ENCODE measurements at places on chromosomes 1 and 21. TPM values are rescaled to one million over a fixed set of nuclear protein-coding genes. Genes with fewer than 3 reads are reported as not detected.

DNA sequence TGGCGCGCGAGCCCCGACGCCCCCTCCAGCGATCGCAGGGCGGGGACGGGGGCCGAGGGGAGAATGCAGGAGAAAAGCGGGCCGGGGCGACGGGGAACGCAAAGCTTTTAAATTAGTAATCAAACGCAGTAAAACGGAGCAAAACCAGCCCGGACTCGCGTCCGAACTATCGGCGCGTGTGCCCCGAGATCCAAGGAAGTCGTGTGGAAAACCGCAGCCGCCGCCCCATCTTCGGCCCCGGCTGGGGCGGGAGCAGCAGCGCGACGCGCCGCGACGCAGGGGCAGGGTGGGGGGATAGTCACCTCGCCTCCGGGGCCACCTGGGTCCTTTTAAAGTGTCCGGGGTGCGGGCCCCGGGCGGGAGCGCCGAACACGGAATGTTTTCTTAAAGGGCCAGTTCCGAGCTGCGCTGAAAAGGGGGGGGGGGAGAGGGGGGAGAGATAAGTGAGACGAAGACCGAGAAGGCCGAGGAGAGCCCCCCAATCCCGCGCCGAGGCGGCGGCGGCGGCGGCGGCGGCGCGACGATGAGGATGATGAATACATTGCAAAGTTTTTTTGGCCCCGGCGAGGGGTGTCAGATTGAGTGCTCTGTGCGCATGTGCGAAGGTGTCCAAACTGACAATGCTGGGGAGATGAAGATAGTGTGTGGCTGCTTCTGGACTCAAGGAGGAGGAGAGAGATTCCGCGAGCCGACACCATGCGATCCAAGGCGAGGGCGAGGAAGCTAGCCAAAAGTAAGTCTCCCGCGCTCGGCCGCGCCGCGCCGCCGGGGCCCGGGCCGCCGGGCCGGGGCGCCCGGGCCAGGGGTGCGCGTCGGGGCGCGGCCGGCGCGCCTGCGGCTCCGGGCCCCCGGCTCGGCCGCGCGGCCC, at the start of gene PRDM16:
Gene PRDM16 (plus strand): TSS at position 640 of the 868 bp plus-strand sequence. CDS start 57 bp downstream, at position 697.
- H3K36me3 ChIP-seq: no peaks in the 10 kb centered on the region
- H3K4me1 ChIP-seq: peaks cover 67% of the 10 kb centered on the region

DNA sequence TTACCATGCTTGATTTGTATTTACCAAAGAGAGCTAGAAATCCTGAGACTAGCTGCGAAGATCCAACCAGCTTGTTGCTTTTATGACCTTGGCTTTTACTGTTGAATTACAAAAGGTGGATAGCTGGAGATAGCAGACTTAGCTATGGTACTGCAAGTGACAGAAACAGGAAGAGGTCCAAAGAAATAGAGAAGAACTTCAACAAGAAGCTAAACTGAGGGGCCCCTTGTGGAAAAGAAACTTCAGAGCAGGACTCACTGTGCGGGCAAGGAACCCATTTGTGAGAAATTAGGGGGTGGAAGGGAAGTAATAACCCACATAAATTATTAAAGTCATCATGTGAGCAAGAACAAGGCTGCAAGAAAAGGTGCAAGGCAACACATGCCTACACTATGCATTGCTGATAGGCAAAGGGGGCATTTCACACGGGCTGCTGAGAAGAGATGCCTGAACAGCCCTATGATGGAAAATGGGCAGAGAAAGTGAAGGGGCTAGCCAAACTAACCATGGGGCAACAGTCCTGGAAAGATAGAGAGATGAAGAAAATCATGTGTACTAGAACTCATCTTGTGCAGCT, 116.6 kb upstream of the PRDX6 start:
- no peak overlapping the region for H3K4me3 ChIP-seq
- no peaks in the 10 kb centered on the region for H3K4me1 ChIP-seq
- no peak overlapping the region for H3K27ac ChIP-seq

The CNKSR1 gene
- 70.3 TPM for total RNA-seq

GRCh38 chr1:222889440-222889839, 74.6 kb downstream of the DISP1 start:
- no peaks in the 10 kb centered on the region for H3K36me3 ChIP-seq
- H3K27me3 ChIP-seq: no peaks in the 10 kb centered on the region
- H3K27ac ChIP-seq: no peak overlapping the region
- DNase-seq: no peak
- H3K4me1 ChIP-seq: peaks cover 19% of the 10 kb centered on the region

DNA sequence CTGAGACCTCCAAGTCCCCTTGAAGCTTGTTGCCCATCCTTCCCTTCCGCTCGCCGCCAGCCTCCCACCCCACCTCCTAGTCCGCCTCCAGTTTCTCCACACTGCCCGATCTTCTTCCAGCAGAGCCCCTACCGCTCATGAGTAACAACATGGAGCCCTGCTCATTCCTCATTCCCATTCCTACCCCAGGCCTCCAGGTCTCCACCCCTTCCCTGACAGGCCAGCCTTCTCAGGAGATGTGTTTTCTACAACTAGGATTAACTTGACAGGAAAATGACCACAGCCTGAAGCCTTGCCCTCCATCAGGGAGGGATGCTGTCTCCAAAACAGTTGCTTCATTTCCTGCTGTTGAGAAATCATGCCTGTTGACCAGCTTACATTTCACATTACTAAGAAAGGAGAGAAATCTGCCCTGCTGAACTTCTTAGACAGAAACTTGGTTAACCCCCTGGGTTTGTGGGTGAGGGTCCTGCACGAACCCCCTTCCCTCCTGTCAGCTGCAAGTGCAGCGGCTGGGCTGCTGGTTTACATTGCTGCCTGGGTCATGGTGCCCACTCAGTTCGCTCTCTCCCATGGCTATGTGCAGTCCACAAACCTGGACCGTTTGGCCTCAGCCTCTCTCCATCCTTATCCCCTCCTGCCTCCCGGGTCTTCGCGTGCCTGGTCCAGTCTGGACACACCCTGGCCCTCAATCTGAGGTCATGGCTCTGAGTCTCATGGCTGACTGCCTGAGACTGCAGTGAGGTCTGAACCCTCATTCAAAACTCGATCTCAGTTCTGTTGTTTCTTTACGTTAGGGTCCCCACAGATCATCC, 16.1 kb upstream of the CHI3L1 start:
- no peaks in the 10 kb centered on the region for H3K36me3 ChIP-seq
- peak; percentile 18 for DNase-seq
- no peak overlapping the region for H3K4me3 ChIP-seq
- H3K4me1 ChIP-seq: peaks cover 21% of the 10 kb centered on the region
- H3K27me3 ChIP-seq: no peaks in the 10 kb centered on the region

The FCRL2 gene
- total RNA-seq: 0.73 TPM

DNA sequence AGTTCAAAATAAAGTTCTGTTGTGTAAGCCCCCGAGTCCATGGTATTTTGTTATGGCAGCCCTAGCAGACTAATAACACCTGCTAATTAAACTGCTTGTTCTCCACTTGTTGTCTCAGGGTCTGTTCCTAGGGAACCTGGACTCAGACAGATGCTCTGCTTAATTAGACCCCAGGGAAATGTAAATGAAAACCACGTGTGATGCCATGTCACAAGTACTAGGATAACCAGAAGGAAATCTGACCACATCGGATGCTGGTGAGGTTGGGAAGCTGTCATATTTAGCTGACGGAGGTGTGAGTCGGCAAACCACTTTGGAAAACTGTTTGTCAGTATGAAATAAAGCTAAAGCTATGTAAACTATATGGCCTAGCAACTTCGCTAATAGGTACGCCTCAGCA, 19.6 kb downstream of the EDN2 start:
- H3K27me3 ChIP-seq: no peaks in the 10 kb centered on the region
- DNase-seq: no peak
- H3K27ac ChIP-seq: no peak overlapping the region

DNA sequence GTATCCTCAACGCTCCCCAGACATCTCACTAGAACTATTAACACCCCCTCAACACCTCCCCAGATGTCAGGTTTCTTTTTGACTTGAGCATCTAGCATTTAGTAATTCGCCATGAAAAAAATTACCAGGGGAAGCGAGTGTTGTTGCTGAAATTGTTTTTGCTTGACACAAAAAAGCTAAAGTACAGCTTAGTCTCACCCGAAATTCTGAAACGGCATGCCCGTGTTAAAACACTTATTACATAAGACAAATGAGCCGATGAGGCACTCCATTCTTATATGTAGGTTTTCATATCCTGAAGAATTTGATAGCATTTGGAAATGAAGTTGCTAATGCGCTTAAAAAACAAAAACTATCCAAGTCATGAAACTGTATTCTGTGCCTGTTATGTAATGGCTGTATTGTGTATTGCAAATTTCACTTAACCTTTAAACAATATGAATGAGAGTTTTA, 1.3 kb upstream of the NRIP1 start:
- no peaks in the 10 kb centered on the region for H3K36me3 ChIP-seq
- H3K27ac ChIP-seq: peak overlapping the region; percentile 97
- no peaks in the 10 kb centered on the region for H3K27me3 ChIP-seq
- peaks cover 22% of the 10 kb centered on the region for H3K4me1 ChIP-seq
- no peak for DNase-seq

- H3K4me1 ChIP-seq: no peaks in the 10 kb centered on the region
- no peak overlapping the region for H3K4me3 ChIP-seq
- DNase-seq: no peak
- H3K27me3 ChIP-seq: no peaks in the 10 kb centered on the region
- peaks cover 5% of the 10 kb centered on the region for H3K36me3 ChIP-seq
These were observed 157.5 kb downstream of the COP1 start for GRCh38 chr1:176049582-176049981.

The CD34 gene
- 14.0 TPM for total RNA-seq

The C1QA gene
- 127 TPM for total RNA-seq

GRCh38 chr1:87918398-87918797, 589.7 kb downstream of the LMO4 start:
- no peak for DNase-seq
- no peaks in the 10 kb centered on the region for H3K36me3 ChIP-seq
- no peaks in the 10 kb centered on the region for H3K27me3 ChIP-seq

DNA sequence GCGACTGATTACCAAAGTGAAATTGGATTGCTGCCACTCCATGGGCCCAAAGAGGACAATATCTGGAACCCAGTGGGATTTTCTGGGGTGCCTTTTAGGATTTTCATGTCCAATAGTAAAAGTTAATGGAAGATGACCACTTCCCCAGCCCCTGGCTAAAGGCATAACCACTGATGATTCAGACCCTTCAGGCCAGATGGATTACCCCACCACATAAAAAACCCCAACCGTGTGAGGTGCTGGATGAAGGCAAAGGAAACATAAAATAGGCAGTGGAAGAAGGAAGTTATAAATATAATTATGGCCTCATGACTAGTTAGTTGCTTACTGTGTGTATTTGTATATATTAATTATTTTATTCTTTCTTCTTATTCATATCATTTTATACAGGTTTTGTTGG, 40.2 kb upstream of the IL10 start:
- no peaks in the 10 kb centered on the region for H3K27me3 ChIP-seq
- H3K4me3 ChIP-seq: no peak overlapping the region
- no peak for DNase-seq
- no peaks in the 10 kb centered on the region for H3K36me3 ChIP-seq
- no peaks in the 10 kb centered on the region for H3K4me1 ChIP-seq

The PADI4 gene
- not detected for total RNA-seq

The SVBP gene
- not detected for total RNA-seq

The CAMK2N1 gene
- 8.2 TPM for total RNA-seq

The ITLN1 gene
- total RNA-seq: 101 TPM

DNA sequence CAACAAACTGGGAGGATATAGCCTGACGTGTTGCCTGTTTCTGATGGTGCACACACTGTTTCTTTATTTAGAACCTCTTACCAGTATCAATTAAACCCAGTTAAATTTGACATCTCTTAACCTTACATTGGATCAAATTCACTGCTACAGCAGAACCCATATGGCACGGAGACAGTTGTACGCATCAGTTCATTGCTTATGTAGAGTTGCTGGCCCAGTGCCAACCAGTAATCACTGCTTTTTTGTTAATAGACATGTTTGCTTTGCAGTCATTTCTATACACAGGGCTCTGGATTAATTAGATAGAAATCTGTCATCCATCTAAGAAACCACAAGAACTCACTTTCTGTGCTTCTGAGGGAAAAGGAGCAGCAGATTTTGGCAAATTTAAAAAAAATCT, 154.0 kb downstream of the RWDD3 start:
- no peaks in the 10 kb centered on the region for H3K36me3 ChIP-seq
- H3K4me3 ChIP-seq: no peak overlapping the region
- DNase-seq: no peak
- no peaks in the 10 kb centered on the region for H3K27me3 ChIP-seq

The HES5 gene
- total RNA-seq: 9.6 TPM
